ENCODE measurements at places on chromosomes 13 and 19.

GRCh38 chr13:108350579-108350978, 81.1 kb downstream of the TNFSF13B start:
- DNase-seq = no peak

- no peak for DNase-seq
Observed at GRCh38 chr19:45118106-45118505, 25.1 kb downstream of the PPP1R37 start.

- DNase-seq = no peak
Observed at GRCh38 chr13:75369981-75370380, 112.0 kb downstream of the TBC1D4 start.

- DNase-seq = no peak
Observed at GRCh38 chr19:7655581-7655980, 13.3 kb upstream of the RETN start.

GRCh38 chr19:42419309-42419708, 7.9 kb downstream of the LIPE start:
- no peak for DNase-seq

- DNase-seq = no peak
Observed at GRCh38 chr13:112052213-112052612, 14.7 kb upstream of the SOX1 start.

- no peak for DNase-seq
Observed at GRCh38 chr13:100349594-100349993, 239.0 kb downstream of the GGACT start.

DNA sequence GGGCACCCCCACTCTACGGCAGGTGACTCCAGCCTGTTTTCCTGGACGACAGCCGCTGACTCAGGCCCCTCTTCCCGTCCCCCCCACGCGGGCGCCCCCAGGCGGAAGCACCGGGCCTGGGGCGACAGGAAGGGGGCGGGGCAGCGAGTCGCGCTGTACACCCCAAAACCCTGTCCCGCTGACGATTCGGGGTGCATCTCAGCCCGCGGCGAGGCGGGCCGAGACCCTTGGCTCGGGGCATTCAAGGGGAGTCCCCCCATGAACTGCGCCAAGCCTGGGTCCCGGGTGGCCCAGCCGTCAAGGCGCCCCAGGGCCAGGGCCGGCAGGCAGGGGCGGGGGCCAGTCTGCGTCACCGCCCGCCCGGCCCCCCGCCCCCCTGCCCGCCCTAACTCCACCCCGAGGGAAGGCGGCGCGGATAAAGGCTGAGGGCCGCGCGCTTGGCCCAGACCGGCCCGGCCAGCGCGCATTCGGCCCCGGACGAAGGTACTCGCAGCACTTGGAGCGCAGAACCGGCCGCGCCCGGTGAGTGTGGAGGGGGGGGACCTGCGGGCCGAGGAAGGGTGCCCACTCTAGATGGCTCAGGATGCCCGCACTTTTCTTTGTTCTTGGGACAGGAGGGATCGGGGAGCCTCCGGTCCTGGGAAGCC, at the start of gene MIDN:
MIDN (plus strand) TSS at position 445 of the 647 bp plus-strand sequence. CDS start 1,714 bp downstream, outside the sequence.
- DNase-seq = peak; percentile 63

GRCh38 chr19:15640294-15640903, at the start of gene CYP4F3:
CYP4F3 (plus strand) TSS chr19:15640897; CDS start chr19:15641416, 519 bp downstream.
- no peak for DNase-seq

DNA sequence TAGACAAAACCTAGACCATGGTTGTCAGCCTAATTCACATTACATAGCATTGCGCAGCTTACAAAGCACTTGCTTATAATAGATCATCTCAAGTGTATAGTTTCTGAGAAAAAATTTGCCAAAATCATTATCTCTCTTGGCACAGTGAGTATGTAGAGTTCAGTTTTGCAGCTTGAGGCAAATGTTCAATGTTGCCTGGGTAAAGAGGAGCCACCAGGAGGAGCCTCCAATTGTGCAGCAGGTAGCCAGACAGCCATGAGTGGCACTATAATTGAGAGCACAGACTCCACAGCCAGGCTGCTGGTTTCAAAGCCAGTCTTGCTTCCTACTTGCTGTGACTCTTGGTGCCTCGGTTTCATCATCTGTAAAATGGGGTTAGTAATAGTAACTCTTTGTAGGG, 24.0 kb upstream of the OLFM4 start:
- DNase-seq = no peak

GRCh38 chr19:27962264-27962663, 1250.7 kb downstream of the UQCRFS1 start:
- DNase-seq = no peak

DNA sequence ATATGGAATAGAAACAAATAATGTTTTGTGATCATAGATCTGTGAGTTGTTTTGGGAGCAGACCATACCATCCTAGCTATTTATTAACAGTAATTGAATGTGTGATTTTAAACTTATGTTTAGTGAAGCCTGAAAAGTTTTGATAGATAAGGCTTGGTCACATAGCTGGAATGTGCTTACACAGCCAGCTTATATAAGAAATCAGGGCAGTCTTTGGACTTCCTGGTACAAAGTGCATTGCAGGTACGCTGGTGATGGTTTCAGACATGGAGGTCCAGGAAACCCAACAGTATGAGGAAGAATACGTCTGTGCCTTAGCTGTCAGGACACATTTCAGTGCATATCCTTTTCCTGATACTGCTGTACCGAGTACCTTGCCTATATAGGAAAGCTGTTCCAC, 2316.2 kb upstream of the PCDH20 start:
- no peak for DNase-seq

DNA sequence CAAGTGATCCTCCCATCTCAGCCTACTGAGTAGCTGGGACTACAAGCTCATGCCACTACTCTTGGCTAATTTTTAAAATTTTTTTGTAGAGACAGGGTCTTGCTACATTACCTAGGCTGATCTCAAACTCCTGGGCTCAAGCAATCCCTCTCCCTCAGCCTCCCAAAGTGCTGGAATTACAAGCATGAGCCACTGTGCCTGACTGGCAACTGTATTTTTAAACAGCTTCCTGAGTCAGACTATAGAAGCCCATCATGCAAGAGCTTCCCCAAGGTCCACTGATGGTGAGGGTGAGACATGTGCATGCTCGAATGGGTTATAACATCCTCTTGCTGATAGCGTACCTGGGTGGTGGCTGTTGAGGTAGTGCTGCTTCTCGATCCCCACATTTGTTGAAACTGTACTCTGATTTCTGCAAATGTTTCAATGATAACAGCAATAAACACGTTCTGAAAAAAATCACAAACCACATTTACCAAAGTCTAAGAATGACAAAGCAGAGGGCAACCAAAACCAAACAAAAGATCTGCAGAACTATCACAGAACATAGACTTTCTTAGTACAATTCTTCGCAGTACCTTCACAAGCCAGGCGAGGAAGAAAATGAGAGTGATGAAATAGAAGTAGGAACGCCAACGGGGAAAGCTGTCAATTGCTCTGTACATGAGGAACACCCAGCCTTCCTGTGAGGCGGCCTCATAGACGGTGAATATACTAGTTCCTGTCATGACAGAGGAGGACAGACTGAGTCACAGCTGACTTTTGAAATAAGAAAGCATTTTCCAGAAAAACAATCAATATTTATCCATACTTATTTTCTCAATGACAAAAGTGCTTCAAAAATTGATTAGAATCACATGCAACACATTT, 124.4 kb downstream of the NALCN start:
- no peak for DNase-seq

- no peak for DNase-seq
Observed at GRCh38 chr19:47699360-47699917, 13.8 kb upstream of the EHD2 start.

- no peak for DNase-seq
Observed at GRCh38 chr19:17829855-17830566, 8.7 kb upstream of the INSL3 start.

- no peak for DNase-seq
Observed at GRCh38 chr13:110257408-110257807, 49.5 kb downstream of the COL4A1 start.

- DNase-seq = no peak
Observed at GRCh38 chr13:80345771-80346510, 5.0 kb upstream of the SPRY2 start.

DNA sequence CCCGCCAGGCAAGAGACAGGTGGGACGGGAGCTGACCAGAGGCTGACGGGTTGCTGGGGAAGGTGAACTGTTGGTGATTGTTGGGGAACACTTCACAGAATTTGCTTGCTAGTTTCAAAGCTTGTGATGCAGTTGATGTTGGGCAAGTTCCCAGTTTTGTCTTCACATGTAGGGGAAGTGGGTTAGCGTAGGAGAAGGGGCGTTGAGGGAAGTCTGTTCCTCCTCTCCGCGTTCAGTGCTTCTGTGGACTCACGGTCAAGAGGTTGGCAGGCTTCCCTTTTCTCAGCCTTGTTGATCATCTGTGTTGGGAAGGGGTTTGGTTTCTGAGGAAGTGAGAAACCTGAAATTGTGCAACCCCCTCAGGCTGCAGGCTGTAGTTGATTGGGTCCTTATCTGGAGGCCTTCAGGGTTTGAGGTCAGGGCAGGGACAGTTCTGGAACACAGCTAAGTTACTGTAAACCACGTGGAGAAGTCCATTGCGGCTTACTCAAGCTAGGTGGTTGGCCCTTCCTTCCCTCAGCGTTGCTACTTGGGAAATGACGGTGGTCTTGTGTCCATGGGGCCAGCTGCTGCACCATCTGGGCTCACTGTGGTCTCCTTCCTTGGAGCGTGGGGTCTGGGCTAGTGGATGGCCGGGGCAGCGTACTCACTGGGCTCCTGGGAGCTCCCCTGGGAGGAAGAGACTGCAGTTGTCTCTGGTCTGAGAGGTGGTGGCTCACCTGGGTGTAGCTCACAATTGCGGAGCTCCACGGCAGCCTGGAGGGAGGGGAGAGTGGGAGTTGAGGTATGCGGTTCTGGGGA, 7.5 kb downstream of the RPS9 start:
- DNase-seq = no peak

DNA sequence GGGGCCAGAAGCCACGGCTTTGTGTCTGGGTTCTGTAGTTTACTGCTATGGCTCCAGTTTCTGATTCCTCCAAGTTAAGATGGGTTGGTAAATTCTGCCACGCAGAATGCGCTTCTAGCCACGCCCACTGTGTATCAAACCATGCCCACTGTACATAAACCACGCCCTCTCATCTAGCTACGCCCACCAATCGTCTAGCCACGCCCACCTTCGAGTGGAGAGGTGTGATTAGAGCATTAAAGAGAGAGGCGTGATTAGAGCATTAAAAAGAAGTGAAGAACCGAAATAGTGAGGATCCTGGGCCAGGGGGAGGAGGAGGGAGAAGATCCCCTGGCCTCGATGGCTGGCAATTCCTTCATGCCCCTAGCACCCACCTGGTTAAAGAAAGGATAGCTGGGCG, 43.7 kb upstream of the ADGRE5 start:
- DNase-seq = no peak

Measured in stimulated activated CD8-positive, alpha-beta memory T cell treated with anti-CD3 and anti-CD28 coated beads, Interleukin-4, amount 100 ng/mL, for 4 hours (primary cell).